Skeletal muscle cell (primary cell): ENCODE measurements at places on chromosomes 12 and 14.

- no peak for DNase-seq
Observed at GRCh38 chr12:112891093-112892024, 15.4 kb upstream of the OAS1 start.

DNA sequence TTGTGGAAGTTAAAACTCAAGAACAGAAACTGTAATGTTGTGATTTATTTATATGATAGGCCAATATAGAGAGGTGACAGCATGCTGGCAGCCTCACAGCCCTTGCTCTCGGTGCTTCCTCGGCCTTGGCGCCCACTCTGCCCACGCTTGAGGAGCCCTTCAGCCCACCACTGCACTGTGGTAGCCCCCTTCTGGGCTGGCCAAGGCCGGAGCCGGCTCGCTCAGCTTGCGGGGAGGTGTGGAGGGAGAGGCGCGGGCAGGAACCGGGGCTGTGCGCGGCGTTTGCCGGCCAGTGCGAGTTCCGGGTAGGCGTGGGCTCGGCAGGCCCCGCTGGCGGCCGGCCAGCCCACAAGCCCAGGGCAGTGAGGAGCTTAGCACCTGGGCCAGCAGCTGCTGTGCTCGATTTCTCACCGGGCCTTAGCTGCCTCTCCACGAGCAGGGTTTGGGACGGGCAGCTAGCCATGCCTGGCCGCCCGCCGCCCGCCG is 65.8 kb upstream of the SLC8A3 start:
- peak; percentile 5 for DNase-seq

GRCh38 chr12:107586256-107586970 is 99.2 kb upstream of the PWP1 start:
- no peak for DNase-seq

GRCh38 chr12:57875753-57876547 is 29.4 kb upstream of the CTDSP2 start:
- DNase-seq, result no peak

GRCh38 chr12:130557886-130558765 is 158.0 kb downstream of the RIMBP2 start:
- DNase-seq, result no peak
